ENCODE measurements at places on chromosomes 6 and 20.

- DNase-seq = no peak
These were observed 219.0 kb downstream of the ERMARD start for GRCh38 chr6:169970306-169970988.

DNA sequence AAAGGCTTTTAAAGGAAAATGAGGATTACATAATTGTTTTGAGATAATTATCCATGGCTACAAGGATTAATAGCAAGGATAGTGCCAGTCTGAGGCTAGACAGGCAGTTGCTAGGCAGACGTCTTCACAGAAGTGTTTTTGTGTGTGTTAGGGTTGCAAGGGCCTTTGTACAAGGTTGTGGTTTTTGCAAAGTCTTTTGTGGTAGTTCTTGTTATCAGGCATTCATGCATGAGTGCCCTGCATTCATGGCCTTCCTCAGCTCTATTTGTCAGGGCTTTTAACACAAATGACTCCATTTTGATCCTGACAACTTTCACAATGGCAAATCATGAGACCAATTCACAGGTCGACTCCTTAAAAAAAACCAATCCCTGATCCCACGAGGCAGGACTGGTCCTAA is 68.1 kb upstream of the TXNDC5 start:
- peak; percentile 78 for DNase-seq

GRCh38 chr6:10028222-10028621 is 386.7 kb downstream of the TFAP2A start:
- no peak for DNase-seq

- DNase-seq = no peak
These were observed 2.2 kb upstream of the COL9A3 start for GRCh38 chr20:62814709-62815065.

DNA sequence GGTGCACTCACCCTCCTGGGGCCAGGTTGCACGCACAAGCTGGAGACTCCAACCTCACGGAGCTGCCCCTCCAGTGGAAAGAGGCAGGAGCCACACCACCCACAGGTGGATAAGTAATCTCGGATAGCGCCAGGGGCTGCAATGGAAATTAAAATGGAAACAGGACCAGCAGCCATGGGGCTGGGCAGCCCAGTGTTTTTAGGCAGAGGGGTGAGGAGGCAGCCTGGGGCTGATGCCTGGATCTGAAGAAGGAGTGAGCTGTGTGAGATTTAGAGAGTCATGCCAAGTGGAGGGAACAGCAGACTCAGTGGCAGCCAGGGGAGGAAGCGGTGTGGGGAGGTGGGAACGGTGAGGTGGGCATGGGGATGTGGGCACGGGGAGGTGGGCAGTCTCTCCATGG is 275.6 kb downstream of the SMOC2 start:
- no peak for DNase-seq

- DNase-seq = peak; percentile 85
These were observed 10.1 kb downstream of the ISM1 start for GRCh38 chr20:13231031-13231752.

- no peak for DNase-seq
These were observed 155.6 kb upstream of the SMLR1 start for GRCh38 chr6:130671577-130671976.

DNA sequence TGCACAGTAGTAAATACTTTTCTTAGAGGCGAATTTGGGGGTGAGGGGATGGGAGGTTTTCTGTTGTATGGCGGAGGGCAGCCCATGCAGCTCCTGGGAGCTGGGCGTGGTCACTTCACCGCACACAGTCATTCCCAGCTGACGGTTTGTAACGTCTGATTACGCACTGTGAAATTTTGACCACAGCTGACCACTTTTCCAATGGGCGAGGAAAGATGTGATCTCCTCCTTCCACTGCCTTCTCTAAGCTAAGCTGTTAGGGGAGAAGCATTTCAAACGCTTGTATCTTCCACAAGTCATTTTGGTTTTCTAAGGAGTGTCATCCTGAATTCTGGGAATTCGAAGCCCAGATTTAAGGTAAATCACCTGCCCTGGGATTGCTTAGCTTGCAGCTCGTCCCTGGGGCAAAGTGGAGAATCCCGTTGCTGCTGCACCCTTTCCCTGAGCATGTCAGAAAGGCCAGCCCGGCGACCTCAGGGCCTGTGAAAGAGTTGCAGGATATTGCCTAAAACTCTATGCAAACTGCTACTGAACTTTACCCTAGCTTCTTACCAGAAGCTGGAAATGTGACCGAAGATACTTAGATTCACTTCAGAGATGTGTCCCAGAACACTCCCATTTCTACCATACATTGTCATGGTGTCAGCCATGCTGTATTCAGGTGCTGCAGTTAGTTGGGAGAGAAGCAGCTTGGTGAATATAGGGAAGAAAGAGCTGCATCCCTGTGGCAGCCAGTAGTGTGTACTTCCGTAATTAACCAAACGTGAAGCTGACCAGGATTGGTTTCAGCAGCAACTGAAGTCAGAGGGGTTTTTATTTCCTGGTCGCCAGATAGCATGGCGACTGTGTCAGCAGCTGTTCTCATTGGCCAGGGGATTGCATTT is 58.9 kb downstream of the RREB1 start:
- DNase-seq = peak; percentile 89

GRCh38 chr20:1631309-1632151 is 11.7 kb upstream of the SIRPB1 start:
- peak; percentile 65 for DNase-seq

DNA sequence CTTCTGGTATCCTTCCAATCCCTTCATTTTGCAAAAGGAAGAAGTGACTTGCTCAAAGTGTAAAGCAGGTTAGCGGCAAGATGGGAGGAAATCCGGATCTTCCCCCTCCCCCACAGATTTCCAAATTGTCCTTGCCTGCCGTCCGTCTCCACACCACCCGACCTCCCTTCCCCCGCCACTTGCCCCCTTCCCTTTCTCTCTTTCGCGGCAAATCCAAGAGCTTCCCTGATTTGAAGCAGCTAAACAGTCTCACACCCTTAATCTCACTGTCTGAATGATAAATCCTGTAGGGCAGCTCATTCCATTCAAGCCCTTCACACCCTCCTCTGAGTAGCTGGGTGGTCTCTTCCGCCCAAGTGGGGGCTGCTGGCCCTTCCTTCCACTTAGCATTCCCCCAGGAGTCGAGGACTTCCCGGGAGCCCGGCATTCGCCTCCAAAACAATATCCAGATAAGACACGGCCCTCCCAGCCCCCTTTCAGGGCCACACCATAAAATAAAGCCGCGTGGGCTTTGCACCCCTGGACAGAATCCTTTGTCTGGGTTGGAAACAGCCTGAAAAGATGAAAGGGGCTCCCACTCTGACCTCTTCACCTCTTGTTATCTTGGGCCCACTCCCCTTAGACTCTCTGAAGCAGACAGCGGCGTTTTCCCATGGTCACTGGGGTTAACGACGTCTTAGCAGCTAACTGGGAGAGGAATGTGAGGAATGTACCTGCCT is 44.0 kb upstream of the PIM1 start:
- DNase-seq = no peak

DNA sequence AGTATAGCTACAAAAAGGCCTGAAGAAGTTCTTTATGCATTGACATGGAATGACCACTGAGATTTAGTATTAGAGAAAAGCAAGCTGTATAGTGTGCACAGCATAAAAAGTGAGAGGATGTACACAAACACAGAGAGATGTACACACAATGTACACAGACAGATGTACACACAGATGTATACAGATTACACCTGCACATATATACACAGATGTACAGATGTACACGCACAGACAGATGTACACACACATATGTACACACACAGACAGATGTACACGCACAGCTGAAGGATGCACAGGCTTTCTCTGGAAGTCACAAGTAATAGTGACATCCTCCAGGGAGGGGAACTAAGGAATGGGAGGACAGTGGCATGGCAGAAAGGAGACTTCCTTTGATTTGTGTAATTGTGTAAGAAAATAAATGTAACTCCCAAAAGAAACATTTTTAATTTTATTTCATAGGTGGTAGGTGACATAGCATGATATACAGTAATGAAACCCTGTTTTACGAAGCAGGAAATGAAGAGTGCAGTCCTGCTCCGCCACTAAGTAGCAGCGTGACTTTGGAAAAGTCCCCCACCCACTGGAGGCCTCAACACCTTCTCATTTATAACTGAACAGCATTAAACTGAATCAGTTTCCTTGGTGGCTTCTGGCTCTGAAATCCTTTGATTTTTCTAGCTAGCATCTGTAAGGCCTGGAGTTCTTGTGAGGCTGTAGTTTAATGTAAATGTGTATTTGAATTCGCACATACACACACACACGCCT is 14.1 kb downstream of the NFATC2 start:
- no peak for DNase-seq

DNA sequence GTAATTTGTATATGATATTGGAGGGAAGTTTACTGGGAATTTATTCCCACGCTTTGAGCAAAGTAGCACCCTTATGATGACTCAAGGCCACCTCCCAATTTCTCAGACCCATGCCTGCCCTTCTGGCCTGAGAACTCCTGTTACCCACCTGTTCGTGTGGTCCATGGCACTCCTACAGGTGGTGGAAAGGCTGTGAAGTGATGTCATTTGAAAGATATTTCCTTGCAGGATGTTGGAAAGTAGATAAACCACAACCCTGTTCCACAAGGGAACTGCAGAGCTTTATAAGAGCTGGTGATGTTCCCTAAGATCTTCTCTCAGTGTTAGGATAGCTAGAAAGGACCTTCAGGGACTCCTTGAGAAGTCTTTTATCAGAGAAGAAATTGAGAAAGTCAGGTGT is 70.5 kb downstream of the ADGRG6 start:
- no peak for DNase-seq

DNA sequence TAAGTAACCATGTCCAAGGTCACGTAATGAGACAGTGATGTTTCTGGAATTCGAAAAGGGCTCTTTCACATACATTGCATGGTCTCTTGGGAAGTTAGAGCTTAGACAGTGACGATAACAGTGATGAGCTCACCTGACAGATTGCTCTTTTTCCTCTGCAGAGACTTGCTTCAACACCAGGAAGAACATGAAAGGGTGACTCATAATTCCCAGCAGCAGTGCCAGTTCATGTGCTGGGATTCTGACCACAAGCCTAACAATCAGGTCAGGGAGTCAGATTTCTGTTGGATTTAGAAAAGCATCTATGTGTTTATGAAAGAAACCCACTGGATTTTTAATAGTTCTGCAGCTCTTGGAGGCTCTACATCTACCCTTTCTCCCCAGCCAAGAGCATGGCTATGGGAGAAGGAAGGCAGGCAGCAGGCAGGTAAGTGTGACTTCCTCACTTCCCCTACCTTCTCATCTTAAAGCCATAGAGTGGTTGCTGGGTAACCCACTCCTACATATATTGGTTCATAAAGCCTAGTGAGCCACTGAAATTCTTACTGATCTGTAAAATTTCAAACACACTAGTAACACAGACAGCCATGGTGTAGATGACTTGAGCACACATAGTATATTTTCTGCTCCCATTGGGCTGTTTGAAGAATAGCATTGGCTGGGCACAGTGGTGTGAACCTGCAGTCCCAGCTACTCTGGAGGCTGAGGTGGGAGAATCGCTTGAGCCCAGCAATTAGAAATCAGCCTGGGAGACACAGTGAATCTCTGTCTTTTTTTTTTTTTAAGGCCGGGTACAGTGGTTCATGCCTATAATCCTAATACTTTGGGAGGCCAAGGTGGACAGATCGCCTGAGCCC is 44.4 kb upstream of the LOC128125822 start:
- DNase-seq = no peak

DNA sequence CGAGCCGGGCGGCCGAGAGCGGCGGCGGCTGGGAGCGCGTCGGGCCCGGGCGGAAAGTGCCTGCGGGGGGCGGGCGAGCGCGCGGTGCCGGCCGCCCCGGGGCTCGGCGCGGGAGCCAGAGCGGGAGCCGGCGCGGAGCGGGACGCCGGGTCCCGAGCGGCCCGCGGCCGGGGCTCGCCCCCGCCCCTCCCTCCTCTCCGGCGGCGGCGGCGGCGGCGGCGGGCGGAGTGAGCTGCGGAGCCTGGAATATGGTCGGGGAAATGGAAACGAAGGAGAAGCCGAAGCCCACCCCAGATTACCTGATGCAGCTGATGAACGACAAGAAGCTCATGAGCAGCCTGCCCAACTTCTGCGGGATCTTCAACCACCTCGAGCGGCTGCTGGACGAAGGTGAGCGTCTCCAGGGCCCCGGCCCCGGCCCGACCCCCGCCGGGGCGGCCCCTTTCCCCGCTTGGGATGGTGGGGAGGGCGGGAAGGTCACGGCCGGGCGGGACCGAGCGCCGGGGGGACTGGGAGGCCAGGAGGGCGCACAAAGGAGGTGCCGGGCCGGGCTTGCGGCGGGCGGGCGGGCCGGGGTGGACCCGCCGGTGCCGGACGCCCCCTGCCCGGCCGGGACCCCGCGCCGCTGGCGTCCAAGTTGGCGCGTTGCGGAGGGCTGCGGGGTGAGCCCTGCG is 565 bp downstream of the QKI start:
- DNase-seq = peak; percentile 50

DNA sequence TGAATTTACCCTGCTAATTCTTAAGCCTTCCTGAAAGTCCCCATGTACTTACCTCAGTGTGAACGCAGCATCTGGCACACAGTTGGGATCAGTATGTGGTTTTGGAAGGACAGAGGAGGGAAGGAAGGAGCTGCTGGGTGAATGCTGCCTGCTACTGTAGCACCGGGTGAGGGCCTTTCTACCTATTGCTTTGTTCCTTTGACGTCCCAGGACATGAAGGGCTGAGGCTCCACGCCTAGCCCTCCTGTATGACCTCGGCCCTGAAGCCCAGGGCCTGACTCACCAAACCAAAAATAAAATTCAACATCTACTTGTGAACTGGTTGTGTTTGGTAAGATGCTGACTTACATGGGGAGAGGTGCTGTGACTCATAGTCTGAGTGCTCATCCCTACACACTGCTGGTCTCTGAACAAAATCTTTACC is 51.1 kb downstream of the ARID1B start:
- DNase-seq = no peak

- DNase-seq = no peak
These were observed 52.0 kb upstream of the DACT2 start for GRCh38 chr6:168371618-168371980.

DNA sequence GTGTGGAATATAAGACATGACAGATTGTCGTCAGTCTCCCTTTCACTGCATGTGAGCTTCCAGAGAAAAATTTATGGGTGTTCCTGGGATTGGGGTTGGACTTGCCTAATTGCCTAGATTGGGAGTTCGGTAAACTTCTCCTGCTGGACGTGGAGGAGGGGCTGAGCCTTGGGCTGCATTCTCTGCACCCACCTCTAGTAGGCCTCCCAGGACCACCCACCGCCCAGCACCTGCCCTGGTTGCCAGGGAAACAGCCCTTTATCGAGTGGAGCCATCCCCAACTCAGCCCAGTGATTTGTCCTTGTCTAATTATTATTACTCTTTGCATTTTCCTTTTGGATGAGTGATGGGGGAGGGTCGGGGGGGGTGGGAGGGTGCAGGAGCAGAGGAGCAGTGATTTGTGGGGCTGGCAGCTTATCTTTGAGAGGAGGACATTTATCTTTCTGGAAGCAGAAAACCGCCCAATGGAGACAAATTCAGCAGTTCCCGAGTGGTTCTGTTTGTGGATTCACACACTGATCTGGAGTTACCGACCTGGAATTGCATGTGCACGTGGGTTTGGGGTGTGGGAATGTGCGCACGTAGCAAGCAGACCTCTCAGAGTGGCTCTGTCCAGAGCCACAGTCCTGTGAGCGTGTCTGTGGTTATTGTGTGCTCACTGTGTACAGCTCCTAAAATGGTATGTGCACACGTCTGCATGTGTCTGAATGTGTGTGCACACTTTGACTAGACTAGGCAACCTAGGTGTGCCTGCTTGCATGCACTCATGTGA is 104.5 kb downstream of the DHX35 start:
- no peak for DNase-seq

GRCh38 chr20:3755269-3755668 is 12.3 kb downstream of the ADISSP start:
- no peak for DNase-seq

Measured in hematopoietic multipotent progenitor cell treated with erythropoietin and hydrocortisone succinate and interleukin-3 and kit ligand, for 4 days (in vitro differentiated cells).